ENCODE measurements at places on chromosomes 3 and 15. TPM values are rescaled to one million over a fixed set of nuclear protein-coding genes. Genes with fewer than 3 reads are reported as not detected.

DNA sequence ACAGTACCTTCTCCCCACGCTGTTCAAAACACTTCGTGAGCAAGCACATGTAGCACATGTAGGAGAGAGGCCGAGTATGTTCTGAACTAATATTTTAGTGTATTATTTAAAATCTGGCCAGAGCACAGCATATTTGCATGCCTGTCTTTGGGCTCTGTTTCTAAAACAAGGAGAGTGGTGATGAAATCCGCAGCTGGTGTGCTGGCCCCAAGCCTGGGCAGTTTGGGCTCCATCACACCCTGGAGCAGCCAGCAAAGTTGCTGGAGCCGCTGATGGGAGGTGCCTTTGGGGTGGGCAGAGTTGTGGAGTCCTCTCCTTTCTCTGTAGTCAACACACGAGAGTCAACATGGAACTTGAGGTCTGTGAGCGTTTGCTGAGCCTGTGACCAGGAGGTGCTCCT, 116.6 kb downstream of the SLCO3A1 start:
- no peak for DNase-seq

- DNase-seq: no peak
Measured at GRCh38 chr15:82051664-82052063, 5.8 kb upstream of the MEX3B start.

DNA sequence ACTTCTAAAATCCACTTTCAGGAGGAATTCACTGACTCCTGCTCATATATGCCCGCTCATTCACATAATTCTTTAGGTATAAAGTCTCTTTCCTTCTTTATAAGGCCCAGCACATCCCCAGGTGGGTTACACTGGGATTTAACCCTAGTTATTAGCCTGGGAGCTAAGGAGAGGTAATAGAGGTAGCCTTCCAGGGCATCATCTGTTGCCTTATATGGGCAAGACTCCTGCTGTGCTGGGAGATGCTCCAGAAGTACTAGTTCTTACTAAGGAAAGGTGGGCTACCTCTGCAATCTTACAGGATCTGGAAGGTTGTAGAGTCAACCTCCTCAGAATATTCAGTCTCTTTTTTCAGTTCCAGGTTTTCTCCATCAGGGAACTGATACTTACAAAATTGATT, 13.1 kb upstream of the IFT57 start:
- DNase-seq: no peak

DNA sequence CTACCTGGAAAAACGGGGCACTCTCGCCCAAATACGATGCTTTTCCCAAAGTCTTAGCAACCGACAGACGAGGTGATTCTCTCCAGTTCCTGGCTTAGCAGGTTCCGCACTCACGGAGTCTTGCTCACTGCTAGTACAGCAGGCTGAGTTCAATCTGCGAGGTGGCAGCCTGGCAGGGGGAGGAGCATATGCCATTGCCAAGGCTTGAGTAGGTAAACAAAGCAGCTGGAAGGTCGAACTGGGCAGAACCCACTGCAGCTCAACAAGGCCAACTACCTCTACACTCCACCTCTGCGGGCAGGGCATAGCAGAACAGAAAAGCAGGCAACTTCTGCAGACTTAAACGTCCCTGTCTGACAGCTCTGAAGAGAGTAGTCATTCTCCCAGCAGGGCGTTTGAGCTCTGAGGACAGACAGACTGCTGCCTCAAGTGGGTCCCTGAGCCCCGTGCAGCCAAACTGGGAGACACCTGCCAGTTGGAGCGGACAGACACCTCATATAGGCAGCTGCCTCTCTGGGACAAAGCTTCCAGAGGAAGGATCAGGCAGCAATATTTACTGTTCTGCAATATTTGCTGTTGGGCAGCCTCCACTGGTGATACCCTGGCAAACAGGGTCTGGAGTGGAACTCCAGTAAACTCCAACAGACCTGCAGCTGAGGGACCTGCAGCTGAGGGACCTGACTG, 73.4 kb upstream of the CADM2 start:
- no peak for DNase-seq

DNA sequence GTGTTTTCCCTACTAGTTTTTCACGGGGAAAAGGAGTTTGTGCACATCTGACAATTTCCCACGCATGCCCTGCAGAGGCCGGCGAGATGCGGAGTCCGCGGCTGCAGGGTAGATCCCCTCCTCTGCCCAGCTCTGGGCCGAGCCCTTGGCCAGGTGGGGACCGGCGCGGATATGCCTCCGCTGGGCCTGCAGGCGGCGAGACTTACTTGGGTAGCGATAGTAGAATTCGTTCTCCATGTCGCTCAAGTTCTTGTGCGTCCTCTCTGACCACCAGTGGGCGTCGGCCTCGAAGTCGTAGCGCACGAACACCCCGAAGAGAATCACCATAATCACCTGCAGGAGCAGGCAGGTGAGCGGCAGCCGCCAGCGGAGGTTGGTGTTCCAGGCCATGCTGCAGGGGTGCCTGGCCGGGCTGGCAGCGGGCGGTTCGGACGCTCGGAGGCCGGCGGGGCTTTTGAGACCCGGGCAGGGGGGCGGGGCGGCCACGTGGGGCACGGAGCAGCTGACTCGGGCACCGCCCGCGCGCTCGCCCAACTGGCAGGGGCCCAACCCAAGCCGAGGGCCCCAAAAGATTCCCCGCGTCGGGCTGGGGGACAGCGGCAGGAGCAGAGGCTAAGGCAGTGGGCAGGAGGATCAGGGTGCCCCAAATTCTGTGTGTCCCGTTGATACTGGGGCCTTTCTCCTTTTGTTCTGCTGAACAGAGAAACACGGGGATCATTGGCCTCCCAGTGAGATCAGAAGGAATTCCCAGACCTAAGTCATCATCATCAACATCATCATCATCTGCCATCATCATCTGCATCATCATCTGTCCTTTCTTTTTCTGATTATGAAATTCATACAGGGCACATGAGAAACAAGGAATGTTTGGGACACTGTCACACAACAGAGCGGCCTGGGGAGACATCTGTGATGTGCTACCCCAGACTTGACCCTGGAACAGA, at the start of gene RHCG:
RHCG (minus strand) TSS at position 429 of the 944 bp plus-strand sequence; CDS start at position 390, 39 bp downstream.
- peak; percentile 77 for DNase-seq

- DNase-seq: no peak
Measured at GRCh38 chr3:120780977-120781376, 38.4 kb downstream of the GTF2E1 start.

The NPAP1 gene
- total RNA-seq: 0.06 TPM

DNA sequence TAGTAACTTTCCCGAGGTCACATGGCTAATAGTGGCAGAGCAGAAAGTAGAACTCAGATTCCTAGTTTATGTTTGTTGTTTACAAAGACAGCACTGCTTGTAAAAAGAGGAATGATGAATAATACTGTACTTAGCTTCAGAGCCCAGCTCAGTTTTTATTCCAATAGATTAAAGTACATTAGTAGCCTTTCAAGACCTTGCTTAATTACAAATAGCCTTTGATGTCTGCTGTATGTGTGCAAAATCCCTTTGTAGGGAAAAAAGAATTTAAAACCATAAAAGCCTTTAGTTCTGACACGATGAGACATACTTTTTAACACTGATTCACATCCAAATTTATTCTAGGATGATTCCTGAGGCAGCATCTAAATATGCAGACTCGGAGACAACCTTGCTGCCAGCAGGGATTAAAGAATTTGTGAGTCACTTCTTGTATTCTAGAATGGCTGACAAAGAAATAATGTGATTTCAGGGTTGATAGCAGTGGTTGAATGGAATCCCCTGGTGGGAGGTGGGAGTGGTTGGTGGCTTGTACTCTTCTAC, 324.2 kb upstream of the TGFBR2 start:
- DNase-seq: peak; percentile 70

GRCh38 chr3:55664387-55664786, 177.3 kb upstream of the WNT5A start:
- peak; percentile 90 for DNase-seq
